ENCODE measurements at places on chromosomes 1 and 21. TPM values are rescaled to one million over a fixed set of nuclear protein-coding genes. Genes with fewer than 3 reads are reported as not detected.

DNA sequence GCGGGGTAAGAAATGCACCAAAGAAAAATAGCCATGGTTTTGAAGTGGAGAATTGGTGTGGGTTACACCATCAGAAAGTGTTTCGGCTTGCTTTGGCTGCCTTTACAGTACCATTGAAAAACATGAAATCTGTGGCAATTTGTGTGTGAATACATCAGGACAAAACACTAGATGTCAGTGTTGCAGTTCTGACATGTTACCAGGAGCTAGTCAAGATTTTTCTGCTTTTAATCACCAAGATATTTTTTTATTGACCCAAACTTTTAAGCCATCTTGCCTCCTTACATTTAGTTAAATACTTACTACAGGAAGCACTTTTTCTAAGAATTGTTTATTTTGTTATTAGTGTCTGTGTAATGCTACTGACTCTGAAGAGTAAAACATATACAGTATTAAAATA, 14.3 kb downstream of the RRP15 start:
- no peak for DNase-seq

DNA sequence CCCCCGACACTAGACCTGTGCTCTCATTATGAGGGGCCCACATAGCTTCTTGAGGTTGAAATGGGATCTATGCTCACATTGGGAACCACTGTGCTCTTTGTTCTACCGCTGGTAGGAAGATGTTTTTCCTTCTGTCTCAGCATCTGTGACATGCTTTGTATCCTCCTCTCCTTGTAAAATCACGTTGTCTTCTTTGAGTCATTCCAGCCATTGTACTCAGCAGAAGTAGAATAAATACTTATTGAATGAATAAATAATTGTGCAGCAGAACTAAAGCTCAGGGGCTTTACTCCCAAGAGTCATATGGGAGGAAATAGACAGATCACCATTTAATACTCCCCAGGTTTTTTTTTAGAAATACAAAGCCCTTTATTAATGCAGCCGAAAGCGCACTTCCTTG, 66.3 kb upstream of the EDEM3 start:
- DNase-seq = no peak

DNA sequence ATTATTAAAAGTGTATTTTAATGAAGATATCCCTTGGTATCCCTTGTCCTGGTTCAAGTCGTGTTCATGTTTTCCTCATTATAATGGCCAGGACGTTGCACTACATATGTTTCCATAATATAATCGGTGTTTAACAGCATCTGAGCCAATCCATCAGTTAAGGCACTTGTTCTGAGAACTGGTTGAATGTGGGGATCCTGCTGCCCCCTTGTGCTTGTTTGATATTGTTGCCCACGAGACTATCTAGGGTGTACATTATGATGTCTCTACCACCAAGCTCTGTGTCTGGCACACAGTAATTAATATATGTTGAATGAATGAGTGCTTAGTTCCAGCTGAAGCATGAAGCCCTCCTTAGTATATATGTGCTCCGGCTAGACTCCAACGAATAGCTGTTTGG, 193.0 kb downstream of the CACNA1E start:
- DNase-seq = no peak

- DNase-seq = no peak
Observed at GRCh38 chr1:237478842-237479241, 411.9 kb downstream of the ZP4 start.

DNA sequence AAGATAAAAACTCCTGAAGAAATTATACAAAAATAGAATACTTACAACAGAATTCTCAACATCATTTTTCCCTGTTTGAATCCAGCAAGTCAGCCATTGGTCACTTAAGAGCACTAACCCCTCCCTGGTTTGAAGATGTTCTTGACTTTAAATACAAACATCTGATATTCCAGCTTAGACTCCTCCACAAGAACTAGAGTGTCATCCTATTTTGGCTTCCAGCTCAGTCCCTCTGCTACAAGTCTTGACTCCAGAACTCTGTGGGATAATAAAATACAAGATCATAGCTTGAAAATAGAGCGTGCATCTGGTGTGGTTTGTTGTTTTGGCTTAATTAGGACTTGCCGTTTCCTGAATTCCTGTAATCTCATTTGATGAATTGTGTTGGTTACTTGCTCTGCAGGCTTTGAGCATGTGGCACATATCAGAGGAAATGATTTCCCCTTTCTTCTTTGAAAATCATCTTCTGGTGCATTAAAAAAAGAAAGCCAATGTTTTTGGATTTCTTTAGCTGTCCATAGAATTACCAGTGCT, 63.7 kb upstream of the DPT start:
- DNase-seq = no peak

DNA sequence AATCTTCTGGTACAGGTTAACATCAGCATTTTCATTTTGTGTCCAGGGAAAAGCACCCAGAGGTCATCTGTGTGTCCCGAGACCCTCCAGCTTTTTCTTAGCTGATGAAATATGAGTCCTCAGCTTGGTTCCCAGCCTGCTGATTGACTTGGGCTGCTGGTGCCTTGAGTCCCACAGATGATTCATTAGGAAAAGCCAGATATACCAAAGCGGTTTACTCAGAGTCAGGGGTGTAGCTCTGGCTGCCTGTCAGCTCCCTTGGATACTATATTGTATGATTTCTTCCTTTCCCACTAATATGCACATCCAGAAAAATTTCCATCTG, 43.7 kb upstream of the MAB21L3 start:
- DNase-seq = no peak

DNA sequence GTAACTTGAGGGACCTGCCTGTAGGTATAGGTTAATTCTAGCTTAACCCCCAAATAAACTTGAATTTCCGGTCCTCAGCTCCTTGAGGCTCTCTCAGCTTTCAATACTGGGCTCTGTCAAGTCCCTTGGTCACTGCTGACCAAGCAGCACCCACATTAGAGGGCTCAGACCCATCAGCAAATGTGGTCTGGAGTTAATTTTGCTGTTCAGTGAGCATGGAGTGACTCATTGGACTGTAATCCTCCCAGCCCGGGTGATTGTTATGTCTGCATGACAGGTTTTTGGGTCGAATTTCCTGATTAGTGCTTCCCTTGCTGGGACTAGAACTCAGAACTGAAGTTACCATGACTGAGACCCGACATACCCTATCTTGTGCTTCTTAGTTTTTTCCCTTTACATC, 130.6 kb downstream of the URB2 start:
- no peak for DNase-seq

Gene WDR64
- not detected for total RNA-seq

Gene C1QTNF12
- total RNA-seq = 36.5 TPM
